ENCODE measurements at places on chromosomes 4 and X.

- DNase-seq: no peak
These were observed 23.7 kb downstream of the SLC10A6 start for GRCh38 chr4:86825511-86825910.

DNA sequence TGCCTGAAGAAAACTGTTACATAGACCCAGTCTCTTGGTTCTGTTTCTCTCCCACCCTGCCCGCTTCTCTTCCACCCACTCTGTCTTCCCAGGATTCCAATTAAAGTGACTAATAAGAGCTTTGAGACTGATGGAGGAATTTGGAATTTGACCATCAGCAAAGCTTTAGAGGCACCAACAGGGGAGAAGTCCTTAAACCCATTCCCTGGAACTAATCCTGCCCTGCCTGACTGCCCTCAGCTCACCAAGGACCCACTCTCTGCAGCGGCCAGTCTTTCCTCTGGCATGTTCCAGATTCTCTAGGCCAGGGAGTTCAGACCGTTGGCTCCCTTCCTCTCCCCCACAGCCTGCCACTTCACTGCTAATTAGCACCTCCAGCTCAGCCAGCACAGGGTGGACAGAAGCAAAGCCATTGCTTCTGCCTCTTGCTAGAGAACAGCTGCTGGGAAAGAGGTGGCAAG, 23.9 kb downstream of the SCD5 start:
- DNase-seq: no peak

DNA sequence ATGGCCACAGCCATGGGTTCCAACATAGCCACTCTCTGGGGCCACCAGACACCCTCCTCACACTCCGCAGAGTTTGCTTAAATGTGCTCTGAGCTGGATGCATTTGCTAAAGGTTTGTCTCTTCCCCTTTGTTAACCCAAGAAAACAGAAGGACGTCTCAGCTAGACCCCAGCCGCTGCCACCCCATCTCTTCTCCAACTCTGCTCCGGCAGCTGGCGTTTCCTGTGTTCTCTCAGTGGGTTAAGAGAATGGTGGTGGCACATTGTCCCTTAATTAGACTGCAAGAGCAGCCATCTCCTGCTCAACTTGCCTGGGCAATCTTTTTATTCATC, 43.7 kb upstream of the FAM9C start:
- no peak for DNase-seq

GRCh38 chrX:78066110-78066509, 37.9 kb upstream of the PGK1 start:
- DNase-seq: no peak

GRCh38 chr4:74413265-74413664, 31.7 kb upstream of the AREG start:
- DNase-seq: no peak

DNA sequence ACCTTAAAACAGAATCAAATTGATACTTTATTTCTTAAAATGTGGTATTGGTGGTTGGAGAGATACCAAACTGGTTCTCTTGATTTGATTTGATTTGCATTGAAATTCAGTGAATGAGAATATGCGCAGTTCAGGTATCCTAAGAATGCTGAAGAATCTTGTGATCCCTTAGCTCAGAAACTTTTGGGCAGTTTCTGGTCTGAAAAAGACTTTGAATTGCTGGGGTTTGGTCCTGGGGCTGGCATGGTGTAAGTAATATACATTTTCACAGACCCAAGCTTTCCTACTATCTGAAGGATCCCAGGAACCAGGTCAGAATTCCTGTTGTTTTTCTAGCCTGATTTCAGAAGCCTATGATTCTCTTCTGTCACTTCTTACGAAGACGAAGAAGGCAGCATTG, 6.6 kb downstream of the RAB33B start:
- DNase-seq: no peak

GRCh38 chr4:17448689-17449088, 63.2 kb downstream of the QDPR start:
- DNase-seq: no peak

DNA sequence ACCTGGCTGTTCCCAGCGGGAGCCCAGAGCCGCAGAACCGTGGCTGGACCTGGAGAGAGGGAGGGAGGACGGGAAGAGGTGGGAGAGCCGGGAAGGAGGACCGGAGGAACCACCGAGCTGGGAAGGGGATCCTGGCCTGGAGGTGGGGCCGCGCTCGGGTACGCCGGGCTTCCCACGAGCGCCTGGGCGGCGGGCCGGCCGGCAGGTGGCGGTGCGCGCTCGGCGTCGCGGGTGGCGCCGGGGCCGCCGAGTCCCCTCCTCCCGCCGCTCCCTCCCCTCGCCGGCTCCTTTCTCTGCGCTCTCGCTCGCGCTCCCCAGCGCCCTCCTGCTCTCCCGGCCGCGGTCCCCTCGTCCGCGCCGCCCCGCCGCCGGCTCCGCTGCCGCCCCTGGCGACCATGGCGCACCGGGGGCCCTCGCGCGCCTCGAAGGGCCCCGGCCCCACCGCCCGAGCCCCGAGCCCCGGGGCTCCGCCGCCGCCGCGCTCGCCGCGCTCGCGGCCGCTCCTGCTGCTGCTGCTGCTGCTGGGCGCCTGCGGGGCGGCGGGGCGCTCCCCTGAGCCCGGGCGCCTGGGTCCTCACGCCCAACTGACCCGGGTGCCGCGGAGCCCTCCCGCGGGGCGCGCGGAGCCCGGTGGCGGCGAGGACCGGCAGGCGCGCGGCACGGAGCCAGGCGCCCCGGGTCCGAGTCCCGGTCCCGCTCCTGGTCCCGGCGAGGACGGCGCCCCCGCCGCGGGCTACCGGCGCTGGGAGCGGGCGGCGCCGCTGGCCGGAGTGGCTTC, at the start of gene SORCS2:
SORCS2 (plus strand) TSS at position 287 of the 778 bp plus-strand sequence.
- peak; percentile 9 for DNase-seq

- DNase-seq: no peak
These were observed 144.6 kb upstream of the EDNRA start for GRCh38 chr4:147336252-147336651.

DNA sequence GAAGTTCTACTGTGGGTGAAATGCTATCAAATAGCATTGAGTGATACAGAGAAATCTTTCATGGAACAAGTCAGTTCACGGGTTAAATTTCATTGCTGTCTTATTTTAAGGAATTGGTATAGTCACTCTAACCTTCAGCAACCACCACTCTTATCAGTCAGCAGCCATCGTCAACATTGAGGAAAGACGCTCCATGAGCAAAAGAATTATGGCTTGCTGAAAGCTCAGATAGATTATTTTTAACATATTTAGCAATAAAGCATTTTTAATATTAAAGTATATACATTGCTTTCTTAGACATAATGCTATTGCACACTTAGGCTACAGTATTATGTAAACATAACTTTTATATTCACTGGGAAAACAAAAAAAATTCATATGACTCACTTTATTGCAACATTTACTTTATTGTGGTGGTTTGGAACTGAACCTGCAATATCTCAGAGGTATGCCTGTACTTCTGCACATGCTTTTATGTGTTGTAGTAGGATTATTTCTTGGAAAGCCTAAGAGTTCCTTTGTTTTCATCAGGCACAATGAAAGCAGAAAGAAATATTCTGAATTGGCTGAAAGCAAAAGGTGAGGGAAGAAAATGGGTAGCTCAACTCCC, 586.7 kb downstream of the GBA3 start:
- no peak for DNase-seq

- DNase-seq: no peak
These were observed 50.9 kb downstream of the ABCG2 start for GRCh38 chr4:88107406-88108107.

GRCh38 chr4:138996090-138996489, 19.5 kb upstream of the NOCT start:
- no peak for DNase-seq

Measured in stimulated activated CD8-positive, alpha-beta memory T cell treated with anti-CD3 and anti-CD28 coated beads, Interleukin-15, amount 100 ng/mL, for 24 hours (primary cell).